NCI-H510A (cell line): ENCODE measurements at places on chromosomes 6 and 20.

- DNase-seq, result no peak
Observed at GRCh38 chr6:137882225-137882961, 15.3 kb downstream of the TNFAIP3 start.

DNA sequence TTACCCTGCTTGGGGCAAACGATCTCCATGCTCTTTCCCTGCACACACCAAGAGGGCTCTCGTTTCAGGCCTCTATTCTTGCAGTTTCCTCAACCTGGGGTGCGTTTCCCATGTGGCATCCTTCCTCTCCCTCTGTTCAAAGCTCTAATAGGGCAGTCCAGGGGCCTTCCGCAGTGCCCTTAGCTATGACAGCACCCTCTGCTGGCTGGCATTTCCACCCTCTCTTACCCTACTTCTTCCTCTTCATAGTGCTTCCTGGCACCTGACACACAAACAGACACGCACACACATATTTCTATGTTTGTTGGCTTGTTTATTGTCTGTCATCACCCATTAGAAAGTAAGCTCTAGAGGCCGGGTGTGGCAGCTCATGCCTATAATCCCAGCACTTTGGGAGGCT lies 294.0 kb downstream of the CLIC5 start:
- DNase-seq, result no peak

DNA sequence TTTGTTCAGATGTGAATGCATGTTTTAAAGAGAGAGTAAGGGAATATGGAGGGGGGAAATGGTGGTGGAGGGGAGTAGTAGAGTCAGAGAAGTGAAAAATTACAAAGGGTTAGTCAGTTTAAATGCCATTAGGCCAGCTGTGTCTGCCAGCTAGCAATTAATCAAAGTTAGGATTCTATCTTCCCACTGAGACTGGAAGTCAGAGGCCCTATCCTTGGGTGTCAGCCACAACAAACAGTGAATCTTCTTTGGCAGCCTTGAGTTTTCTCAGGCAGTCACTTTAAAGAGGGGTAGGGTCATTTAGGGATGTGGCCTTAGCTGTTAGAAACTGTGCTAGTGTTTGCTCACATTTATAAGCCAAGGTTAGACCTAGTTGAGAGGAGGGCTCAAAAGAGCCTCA lies 120.5 kb upstream of the BTBD3 start:
- DNase-seq, result no peak

- DNase-seq, result no peak
Observed at GRCh38 chr20:33009214-33010132, 2.0 kb downstream of the BPIFB2 start.

GRCh38 chr6:15400572-15401004 lies 154.7 kb downstream of the JARID2 start:
- peak; percentile 70 for DNase-seq

- no peak for DNase-seq
Observed at GRCh38 chr6:118896339-118897136, 2.6 kb downstream of the ASF1A start.

DNA sequence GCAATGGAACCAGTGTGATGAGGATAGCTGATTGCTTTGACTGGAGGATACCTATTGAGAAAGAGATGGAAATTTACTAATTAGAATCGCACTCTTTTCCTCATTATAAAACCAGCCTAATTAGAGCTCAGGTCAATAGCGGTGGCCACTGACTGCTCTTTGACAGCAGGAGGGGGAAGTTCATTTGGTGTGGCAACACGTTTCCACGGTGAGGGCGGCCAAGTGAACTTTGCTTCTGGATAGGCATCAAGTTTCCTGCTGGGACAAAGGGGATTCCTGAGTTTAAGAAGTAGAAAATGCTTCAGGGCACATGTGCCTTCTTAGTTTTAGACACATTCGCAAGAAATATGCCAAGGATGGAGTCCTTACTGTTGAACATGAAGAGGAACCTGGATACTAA lies 145.3 kb upstream of the NRN1 start:
- DNase-seq, result no peak

DNA sequence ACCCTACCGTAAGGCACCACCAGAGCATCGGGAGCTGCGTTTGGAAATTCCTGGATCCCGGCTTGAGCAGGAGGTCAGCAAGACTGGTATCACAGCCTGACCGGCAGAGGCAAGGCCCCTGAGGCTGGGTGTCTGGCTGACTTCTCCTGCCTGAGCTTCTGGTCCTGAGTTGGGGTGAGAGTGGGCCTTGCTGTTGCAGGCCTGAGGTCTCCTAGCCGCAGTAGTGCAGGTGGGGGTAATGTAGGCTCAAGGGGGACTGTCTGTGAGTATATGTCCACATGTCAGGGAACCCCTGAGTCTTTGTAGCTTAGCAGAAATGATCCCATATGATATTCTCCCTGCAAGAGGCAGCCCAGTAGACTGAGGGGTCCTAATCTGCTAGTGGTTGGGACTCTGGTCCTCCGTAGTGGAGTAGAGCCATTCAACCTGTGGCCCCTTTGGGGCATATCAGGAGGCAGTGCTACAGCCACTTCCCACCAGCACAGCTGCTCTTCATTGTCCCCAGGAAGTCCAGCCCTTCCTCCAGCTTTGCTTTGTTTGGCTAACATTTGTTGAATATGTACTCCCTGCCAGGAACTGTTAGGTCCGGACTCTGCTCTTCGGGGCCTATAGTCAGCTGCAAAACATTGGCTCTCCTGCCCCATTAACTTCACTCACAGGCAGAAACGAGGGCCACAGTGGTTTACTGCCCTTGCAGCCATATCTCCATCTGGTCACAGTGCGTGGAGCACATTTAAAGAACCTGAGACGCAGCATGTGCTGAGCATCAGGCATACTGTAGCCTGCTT lies 10.9 kb downstream of the LRRC73 start:
- no peak for DNase-seq

GRCh38 chr20:14580418-14581074 lies 243.1 kb upstream of the FLRT3 start:
- DNase-seq, result no peak

GRCh38 chr6:132933090-132933489 lies 118.7 kb downstream of the RPS12 start:
- no peak for DNase-seq

DNA sequence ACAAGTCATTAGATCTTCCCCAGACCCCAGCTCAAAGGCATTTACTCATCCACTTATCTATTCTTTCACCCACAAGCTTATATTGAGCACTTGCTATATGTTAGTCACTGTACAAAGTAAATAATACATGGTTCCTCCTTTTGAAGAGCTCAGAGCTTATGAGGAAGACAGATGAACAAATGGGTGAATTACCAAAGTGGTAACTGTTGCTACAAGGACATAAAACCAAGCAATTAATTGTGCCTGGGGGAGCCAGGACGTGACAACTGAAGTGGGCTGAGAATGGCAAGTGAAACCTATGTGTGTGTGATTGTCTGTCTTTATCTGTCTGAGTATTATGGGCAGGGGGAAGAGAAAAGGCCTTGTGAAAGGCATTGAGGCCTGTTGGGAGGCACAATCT lies 45.6 kb upstream of the AKIRIN2 start:
- DNase-seq, result no peak

DNA sequence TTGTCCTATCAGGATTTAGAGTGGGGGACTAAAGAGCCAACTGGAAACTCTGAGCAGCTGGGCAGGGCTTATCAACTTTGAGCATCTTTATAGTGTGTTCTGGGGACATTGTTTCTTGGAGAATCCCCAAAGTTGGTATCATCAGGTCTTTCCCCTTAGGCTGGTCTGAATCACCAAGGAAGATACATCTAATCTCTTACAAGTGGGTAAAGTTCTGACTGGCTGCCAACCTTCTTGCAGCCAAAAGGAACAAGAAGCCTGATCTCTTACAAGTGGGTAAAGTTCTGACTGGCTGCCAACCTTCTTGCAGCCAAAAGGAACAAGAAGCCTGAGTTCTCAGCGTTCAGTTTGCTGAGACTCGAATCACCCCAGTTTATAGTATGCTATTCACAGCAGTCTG lies 1.6 kb upstream of the MED23 start:
- DNase-seq, result no peak

GRCh38 chr6:73362869-73363536 lies 545 bp downstream of the KHDC3L start:
- DNase-seq, result no peak

GRCh38 chr6:155493026-155493693 lies 37.5 kb upstream of the NOX3 start:
- no peak for DNase-seq

DNA sequence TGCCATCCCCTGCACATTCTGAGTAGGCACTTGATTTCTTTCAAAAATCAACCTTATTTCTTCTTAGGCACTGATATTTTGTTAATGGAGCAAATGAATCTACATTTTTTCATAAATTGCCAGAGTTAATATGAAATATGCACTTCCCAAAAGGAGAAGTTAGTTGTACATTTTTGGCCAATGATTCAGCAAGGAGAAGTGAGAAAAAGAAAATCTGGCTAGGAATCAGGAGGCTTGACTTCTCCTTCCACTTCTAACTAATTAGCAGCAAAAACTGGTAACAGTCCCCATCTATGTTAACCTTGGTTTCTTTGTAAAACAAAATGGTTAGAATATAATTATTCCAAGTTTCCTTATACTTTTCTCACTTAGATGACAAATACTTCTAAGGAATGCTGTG lies 7.0 kb upstream of the DSE start:
- DNase-seq, result no peak

GRCh38 chr20:53837126-53837826 lies 233.1 kb downstream of the BCAS1 start:
- no peak for DNase-seq

- DNase-seq, result no peak
Observed at GRCh38 chr6:100482698-100483097, 18.0 kb upstream of the SIM1 start.

DNA sequence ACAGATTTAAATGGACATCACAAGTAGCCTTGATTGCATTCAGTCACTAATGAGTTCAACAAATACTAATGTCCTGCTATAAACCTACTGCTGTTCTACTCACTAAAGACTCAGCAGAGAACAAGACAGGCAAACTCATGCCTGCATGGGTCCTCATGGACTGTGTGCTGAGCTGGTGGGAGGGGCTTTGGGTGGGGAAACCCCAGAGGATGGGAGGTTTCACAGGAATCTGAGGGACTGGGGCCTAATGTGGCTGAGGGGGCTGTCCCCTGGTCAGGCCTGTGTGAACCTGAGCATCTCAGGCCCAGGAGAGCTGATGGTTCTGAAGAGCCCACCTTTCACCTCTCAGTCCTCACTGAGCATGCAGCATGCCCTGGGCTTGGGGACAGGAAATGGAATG lies 1.4 kb downstream of the CST8 start:
- no peak for DNase-seq

- no peak for DNase-seq
Observed at GRCh38 chr20:41329435-41330342, 10.9 kb upstream of the LPIN3 start.

GRCh38 chr6:161561908-161562307 lies 288.0 kb upstream of the AGPAT4 start:
- no peak for DNase-seq

DNA sequence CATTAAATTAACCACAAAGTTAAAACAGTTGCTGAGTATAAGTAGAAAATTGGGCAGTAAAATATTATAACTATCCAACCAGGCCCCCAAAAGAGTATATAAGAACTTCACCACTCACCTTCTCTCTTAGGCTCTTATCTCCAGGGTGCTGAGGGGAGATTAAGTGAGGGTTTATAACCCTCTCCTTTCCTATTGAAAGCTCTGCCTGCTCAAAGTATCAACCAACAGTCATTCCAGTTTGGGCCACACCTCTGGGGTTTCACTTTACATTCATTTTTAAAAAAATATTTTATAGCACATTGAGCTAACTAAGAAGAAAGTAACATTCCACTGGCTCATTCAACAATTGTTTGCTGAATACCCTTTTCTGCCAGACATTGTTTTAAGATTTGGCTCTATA lies 22.1 kb downstream of the GSTA4 start:
- DNase-seq, result no peak

DNA sequence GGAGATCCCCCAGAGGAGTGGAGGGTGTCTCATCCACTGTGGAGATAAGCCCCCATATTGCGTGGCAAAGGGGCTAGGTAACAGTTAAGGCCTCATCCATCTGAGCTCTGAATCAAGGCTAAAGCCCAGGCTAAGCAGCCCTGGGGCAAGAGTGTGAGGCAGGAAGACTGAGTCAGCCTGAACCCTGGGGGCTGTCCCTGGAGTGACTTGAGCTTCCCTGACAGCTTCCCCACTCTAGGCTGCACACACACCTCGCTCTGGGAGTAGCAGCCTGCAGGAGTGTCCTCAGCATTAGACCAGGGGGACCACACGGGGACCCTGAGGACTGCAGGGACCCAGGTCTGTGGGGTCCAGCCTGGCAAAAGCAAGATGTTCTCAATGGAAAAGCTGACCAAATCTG lies 27.9 kb downstream of the UBD start:
- no peak for DNase-seq

DNA sequence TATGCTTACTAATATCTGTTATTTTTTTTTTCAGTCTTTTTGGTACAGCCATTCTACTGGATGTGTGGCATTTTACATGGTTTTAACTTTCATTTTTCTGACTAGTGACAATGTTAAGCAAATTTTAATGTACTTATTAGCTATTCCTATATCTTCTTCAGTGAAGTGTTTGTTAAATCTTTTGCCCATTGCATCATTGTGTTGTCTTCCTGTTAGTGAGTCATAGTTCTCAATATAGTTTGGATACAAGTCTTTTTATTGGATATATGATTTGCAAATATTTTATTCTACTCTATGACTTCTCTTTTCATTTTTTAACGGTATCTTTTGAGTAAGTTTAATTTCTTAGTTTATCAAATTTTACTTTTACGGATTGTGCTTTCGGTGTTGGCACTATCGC lies 519.4 kb downstream of the CDKAL1 start:
- no peak for DNase-seq

- no peak for DNase-seq
Observed at GRCh38 chr6:14880677-14881076, 365.2 kb upstream of the JARID2 start.

GRCh38 chr20:36010076-36010475 lies 41.7 kb downstream of the CNBD2 start:
- no peak for DNase-seq

- no peak for DNase-seq
Observed at GRCh38 chr6:95515975-95516374, 61.4 kb upstream of the MANEA start.
